ENCODE measurements at places on chromosomes 3 and 15.

DNA sequence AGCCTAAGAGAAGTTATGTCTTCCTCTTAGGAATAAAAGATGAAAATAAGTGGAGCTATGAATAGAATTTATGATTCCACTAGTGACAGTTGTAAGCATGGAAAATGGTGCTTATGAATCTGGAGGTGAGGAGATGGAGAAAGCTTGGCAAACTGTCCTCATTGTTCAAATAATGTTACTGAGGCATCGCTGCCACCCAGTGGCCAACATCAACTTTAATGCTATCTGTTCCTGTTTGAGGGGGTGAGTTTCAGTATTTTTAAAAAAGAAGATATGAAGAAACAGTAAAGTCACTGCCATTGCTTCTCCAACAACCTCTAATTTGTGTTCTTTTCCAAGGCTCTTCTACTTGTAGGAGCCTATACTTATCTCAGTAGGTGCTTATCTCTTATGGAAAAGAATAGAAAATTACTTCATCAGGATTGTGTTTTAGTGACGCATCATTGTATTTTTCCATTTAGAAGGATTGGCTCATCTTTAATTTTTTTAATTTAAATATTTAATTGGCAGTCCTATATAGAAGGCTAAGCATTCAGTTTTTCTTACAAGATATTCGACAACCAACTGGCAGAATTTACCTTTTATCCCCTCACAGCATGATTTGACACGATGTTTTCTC, 260.4 kb upstream of the P2RY1 start:
- peak; percentile 68 for DNase-seq

- no peak for DNase-seq
These were observed 7.8 kb upstream of the LIPC start for GRCh38 chr15:58423831-58424608.

- peak; percentile 36 for DNase-seq
These were observed 62.8 kb downstream of the OTOL1 start for GRCh38 chr3:161559177-161559998.

- no peak for DNase-seq
These were observed 8.1 kb downstream of the KLF15 start for GRCh38 chr3:126349071-126349470.

GRCh38 chr3:132395126-132395525, 22.2 kb upstream of the DNAJC13 start:
- no peak for DNase-seq

- DNase-seq = peak; percentile 53
These were observed 936 bp downstream of the ZXDC start for GRCh38 chr3:126474498-126475412.

DNA sequence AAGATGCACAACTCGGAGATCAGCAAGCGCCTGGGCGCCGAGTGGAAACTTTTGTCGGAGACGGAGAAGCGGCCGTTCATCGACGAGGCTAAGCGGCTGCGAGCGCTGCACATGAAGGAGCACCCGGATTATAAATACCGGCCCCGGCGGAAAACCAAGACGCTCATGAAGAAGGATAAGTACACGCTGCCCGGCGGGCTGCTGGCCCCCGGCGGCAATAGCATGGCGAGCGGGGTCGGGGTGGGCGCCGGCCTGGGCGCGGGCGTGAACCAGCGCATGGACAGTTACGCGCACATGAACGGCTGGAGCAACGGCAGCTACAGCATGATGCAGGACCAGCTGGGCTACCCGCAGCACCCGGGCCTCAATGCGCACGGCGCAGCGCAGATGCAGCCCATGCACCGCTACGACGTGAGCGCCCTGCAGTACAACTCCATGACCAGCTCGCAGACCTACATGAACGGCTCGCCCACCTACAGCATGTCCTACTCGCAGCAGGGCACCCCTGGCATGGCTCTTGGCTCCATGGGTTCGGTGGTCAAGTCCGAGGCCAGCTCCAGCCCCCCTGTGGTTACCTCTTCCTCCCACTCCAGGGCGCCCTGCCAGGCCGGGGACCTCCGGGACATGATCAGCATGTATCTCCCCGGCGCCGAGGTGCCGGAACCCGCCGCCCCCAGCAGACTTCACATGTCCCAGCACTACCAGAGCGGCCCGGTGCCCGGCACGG, 991 bp downstream of the SOX2 start:
- DNase-seq = no peak

DNA sequence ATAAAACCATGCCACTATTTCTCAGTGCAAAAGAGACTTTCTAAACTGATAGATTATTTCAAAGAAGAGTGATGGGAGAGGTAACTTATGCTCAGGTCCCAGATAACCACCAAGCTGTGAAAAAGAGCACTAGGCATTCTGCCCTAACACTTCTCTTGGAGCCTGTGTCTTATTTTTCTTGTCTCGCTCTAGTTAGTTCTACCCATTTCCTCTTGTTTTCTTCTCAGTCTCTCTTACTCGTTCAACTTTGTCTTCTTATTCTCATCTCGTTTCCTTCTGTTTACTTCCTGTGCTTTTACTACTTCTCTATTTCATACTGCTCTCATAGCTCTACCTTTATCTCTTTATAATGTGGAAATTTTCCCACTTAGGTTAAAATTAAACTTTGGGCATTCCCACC, 91.8 kb upstream of the CGNL1 start:
- DNase-seq = no peak

DNA sequence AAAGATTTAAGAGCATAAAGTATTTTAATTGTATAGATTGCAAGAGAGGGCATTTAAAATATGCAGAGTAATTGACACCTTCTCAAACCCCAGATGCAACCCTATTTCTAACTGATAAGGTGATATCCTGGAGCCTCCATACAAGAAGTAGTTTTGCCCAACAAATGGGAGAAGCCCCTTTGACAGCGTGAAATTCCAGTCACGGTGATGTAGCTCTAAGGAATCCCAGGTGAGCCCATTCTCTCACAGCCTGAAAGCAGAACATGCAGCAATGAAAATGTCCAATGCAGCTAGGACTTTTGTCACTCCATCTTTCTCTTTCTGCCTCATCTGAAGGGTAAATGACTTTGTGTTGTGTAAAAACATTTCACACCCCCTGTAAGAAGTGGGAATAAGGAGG, 96.4 kb downstream of the TMEM212 start:
- DNase-seq = no peak

- DNase-seq = peak; percentile 96
These were observed 19.8 kb upstream of the CELF6 start for GRCh38 chr15:72339777-72340177.

DNA sequence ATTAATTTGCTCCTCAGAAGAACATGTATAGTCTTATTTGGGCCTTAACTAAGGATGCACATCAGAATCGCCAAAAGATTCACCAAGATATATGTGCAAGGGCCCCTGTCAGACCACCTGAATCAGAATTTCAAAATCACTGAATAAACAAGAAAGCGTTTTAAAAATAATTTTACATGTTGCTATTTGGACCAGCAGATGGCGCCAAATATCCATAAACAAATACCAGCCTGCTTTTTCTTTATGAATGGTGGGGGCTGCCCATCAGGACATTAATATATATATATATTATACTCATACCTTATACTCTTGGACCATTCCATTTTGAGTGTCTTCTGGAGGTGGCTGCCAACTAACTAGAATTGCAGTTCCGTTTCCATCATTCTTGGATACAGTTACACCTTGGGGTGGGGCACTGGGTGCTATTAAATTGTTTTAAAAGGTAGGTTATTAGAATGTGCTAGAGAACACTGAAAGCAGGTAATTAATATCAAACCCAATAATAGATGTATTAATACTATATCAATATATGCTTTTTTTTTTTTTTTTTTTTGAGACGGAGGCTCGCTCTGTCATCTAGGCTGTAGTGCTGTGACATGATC, 1108.3 kb downstream of the ROBO1 start:
- DNase-seq = peak; percentile 43

- DNase-seq = no peak
These were observed 98.3 kb downstream of the LIPC start for GRCh38 chr15:58530056-58530590.

DNA sequence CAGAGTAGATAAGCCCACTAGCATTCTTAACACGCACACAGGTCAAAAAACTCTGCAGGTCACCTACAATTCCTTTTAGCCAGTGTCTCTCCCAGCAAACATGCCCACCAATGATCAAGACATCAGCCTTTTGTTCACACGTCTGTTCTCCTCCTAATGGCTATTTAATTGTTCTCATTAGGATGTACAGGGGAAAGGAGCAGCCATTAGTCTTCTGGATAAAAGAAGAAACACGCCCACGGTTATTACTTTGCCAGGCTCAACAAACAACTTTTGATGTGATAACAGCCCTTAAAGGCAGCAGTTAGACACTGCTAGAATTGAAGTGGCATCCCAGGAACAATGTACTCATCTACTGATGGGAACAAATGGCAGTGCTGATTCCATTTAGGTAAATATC, 108.8 kb downstream of the NTRK3 start:
- DNase-seq = no peak

- no peak for DNase-seq
These were observed 11.5 kb upstream of the PRKAR2A start for GRCh38 chr3:48859206-48859605.

DNA sequence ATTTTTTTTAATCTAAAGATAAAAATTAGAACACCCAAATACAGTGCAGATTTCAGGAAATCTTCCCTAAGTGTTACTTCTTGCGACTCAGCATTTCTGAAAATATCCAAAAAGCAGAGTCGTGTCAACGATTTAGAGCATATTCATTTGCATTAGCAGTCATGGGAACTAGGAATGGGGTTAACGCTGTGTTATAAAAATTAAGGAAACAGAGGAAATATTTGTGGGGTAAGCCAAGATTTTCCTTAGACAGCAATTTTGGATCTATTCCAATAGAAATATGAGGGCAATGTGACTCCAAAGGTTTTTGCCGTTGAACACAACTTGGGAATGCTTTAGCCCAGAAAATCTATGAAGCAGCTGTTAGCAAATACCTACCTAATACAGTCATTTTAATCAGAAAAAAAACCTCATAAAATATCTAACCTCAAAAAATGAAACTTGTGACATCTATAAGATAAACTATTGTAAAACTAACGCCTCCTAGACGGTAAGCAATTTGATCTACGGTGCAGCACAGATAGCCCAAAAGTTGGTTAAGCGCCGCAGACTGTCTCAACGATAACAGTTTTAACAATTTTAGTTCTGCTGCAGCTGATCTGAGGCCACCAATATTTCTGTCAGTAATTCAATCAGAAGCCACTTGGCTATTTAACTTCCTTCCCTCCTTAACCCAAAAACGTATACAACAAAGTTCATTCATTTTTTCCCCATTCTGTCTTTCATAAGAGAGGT, 5.8 kb upstream of the ATP11B start:
- peak; percentile 30 for DNase-seq

DNA sequence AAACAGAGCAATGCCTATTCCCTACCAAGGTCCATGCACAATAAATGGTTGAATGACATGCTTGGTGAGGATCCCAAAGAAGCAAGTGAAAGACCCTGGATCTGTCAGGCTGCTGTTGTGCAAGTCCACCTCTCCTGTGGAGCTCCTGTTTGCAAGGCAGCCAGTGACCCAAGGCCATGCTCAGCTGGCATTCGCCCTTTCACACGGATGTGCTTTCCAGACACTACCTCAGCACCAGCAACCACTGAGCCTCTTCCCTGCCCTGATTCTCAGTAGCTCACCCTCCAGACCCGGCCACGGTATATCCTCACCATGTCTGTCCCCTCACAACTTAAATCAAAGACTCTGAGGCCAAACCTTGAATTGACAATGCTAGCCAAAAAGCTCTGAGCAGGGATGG, 23.3 kb downstream of the WWTR1 start:
- no peak for DNase-seq

- no peak for DNase-seq
These were observed 14.0 kb upstream of the PIAS1 start for GRCh38 chr15:68040144-68040543.

DNA sequence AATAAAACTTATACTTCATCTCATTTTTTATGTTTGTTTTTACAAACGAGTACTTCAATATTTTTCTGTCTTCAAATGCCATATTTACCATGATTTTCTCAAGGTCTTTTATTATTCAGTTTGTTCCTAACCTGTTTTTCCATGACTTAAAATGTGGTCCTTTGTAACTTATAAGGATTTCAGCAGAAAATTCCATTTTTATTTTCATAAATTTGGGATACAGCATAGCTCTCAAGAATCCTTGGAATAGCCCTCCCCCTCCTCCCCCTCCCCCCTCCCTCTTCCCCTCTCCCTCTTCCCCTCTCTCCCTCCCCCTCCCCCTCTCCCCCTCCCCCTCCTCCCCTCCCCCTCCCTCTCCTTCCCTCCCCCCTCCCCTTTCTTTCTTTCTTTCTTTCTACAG, 14.9 kb upstream of the STX19 start:
- no peak for DNase-seq

GRCh38 chr15:27884726-27885125, 214.4 kb downstream of the OCA2 start:
- DNase-seq = no peak

GRCh38 chr3:125624341-125624740, 29.0 kb upstream of the OSBPL11 start:
- DNase-seq = peak; percentile 61

- peak; percentile 71 for DNase-seq
These were observed 83.8 kb downstream of the MAP4 start for GRCh38 chr3:47932421-47932820.

GRCh38 chr15:66004618-66005262, 135.4 kb downstream of the RAB11A start:
- DNase-seq = peak; percentile 35

DNA sequence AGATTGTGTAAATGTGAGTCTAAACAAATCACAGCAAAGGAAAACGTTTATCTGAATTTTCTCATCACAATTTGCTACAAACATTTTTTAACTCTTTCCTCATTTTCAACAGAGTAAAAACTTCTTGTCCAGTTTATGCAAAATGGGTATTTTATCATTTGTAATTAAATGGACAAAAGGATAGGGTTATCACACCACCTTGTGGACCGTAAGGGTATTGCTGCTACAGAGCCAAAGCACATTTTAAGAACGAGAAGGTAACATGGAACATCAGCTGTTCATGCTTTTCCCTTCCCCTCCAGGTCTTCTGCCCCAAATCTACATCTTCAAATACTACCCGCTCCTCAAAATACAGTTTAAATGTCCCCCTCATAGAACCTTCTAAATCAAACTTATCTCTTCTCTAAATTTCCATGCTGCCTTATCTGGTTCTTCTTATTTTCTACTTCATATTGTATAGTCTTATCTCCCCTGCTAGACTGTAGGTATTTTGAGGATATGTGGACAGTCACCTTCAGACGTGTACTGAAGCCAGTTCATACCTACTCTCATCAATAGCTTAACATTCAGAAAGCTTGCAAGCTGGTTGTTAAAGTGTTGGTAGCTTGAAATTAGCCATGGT, 12.8 kb upstream of the SETMAR start:
- DNase-seq = peak; percentile 51

- no peak for DNase-seq
These were observed 123.0 kb upstream of the PROK2 start for GRCh38 chr3:71907996-71908395.

All from iris pigment epithelial cell (primary cell).